Urinary bladder (tissue), 4 donors: ENCODE measurements at places on chromosomes 6 and 20.

DNA sequence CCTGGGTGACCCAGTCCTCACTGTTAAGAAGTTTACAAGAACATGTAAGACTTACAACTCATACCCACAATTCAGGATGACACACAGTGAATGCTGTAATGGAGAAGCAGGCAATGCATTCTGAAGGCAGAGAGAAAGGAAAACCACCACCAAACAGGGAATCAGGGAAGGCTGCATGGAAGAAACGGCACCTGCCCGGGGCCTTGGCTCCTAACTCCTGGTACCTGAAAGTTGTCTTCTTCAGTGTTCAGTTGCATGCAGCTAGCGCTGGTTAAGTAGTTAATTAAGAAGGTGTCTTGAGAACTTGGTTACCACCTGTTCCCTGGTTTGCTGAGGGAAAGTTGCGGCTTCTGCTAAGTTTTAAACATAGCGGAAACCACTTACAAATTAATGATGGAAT is 57.2 kb downstream of the GPR6 start:
- no peak for DNase-seq

GRCh38 chr6:43798688-43799444 is 28.9 kb downstream of the VEGFA start:
- no peak for DNase-seq

- no peak for DNase-seq
Observed at GRCh38 chr20:20903773-20904500, 191.5 kb upstream of the RALGAPA2 start.

GRCh38 chr6:12893036-12893435 is 176.5 kb downstream of the PHACTR1 start:
- no peak for DNase-seq

- DNase-seq: no peak
Observed at GRCh38 chr6:22082218-22082617, 214.6 kb downstream of the PRL start.

DNA sequence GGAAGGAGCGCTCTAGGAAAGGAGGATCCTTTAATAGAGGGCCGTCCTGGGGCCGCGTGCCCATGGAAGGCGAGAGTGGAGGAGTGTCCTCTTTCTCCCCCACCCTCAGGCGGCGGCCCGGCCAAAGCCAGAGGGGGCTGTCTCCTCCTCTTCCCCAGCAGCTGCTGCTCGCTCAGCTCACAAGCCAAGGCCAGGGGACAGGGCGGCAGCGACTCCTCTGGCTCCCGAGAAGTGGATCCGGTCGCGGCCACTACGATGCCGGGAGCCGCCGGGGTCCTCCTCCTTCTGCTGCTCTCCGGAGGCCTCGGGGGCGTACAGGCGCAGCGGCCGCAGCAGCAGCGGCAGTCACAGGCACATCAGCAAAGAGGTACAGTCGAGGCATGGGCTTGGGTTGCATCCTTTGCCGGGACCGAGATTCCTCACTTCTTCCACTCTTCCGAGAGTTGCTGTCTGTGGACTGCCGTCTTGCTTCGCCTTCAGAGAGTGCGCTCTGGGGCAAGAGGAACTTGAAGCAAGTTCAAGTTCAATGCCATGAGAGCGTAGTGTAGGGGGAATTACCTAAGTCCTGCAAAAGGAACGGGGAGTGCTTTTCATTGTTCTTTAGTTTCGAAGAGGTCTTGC is at the start of gene LAMA2:
LAMA2 (plus strand) TSS at position 148 of the 621 bp plus-strand sequence; CDS start at position 256, 108 bp downstream.
- peak; percentile 29 for DNase-seq

GRCh38 chr20:58636396-58636982 is 14.6 kb upstream of the STX16 start:
- no peak for DNase-seq

- no peak for DNase-seq
Observed at GRCh38 chr6:47203266-47203937, 106.3 kb downstream of the TNFRSF21 start.
